NB4 (cell line): ENCODE measurements at places on chromosomes 2 and 18.

GRCh38 chr2:242004902-242005230 is 135.3 kb downstream of the RTP5 start:
- DNase-seq = no peak

DNA sequence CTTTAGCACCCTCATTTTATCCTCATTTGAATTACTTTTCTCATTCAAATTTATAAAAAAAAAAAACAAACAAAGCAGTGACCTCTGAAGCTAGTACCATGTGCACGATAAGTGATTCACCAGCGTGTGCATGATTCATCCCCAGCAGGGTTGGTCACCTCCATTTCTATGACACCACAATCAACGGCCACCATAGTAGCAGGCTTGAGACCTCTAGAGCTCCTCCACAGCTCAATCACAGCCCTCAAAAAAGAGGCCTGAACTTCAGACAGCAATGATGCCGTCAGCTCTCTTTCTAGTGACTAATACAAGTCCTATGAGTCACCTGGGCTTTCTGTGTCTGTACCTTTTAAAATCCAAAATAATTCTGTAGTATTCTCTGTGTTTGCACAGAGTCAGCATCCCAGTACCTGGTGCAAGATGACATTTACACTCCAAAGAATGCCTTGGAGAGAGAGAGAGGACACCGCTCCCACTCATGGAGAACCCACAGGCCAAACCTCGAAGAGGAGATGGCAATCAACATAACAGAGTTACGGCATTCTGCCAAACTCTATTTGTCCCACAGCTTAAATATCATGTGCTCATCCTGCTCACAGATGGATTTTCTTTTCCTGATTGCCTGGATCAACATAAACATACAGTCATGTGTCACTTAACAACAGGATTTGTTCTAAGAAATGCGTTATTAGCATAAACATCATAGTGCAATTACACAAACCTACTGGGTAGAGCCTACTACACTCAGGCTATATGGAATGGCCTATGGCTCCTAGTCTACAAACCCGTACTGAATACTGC is 58.7 kb downstream of the L3MBTL4 start:
- no peak for DNase-seq

DNA sequence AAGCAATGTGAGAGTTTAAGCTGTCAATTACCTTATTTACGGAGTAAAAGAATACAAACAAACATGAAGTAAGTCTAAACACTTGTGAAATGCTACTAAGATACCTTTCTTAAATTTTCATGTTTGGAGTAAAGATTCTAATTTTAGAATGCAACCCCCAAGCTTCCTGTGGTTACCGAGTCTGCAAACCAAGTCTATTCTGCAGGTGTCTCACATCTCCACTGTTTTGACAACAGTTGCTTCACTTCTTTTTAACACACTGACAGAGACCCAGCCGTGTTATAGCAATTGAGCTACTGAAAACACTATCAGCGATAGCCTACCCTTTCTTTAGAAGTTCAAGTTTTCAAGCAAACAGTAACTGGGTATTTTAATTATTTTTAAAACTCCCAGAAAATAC is 608.3 kb downstream of the ERBB4 start:
- no peak for DNase-seq

- no peak for DNase-seq
Observed at GRCh38 chr18:79735071-79735980, 55.7 kb downstream of the CTDP1 start.

DNA sequence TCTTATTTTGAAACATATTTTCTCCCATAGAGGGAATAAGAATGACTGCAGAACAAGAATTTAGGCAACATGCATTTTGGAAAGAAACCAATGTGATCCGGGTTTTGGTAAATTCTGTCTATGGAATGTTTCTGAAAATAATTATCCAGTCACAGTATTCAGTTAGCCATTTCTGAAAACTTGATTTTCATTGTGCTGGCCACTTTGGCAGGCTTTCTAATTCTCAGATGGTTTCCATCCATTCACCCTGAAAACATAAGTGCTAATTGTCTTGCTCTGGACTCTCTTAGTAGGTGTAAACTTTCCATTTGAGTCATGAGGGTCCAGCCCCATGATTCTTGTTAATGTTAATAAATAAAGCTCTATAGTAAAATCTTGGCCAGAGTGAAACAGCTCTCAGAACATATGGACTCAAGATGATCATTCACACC is 176.5 kb downstream of the RBM43 start:
- no peak for DNase-seq

- no peak for DNase-seq
Observed at GRCh38 chr2:68083346-68083745, 20.5 kb upstream of the C1D start.

- no peak for DNase-seq
Observed at GRCh38 chr2:98583816-98584618, 24.3 kb downstream of the COA5 start.

DNA sequence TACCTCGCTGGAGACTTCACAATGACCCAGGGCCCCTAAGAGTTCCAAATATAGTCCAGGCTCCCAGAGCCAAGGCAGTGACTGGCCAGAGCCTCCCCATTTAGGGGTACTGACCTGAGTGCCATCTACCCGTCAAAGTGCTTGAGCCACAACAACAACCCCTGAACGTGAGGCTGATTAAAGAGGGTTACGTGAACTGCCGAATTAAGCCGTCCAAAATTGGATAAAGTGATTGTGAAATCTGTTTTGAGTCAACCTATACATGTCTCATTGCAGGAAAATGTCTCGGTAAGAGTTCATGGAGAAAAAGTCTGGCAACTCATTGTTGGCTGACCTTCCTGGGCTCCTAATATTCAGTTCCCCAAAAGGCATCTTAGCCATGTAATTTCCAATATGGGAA is 116.3 kb downstream of the TTC32 start:
- DNase-seq = no peak
